ENCODE measurements at places on chromosomes 12 and 14.

DNA sequence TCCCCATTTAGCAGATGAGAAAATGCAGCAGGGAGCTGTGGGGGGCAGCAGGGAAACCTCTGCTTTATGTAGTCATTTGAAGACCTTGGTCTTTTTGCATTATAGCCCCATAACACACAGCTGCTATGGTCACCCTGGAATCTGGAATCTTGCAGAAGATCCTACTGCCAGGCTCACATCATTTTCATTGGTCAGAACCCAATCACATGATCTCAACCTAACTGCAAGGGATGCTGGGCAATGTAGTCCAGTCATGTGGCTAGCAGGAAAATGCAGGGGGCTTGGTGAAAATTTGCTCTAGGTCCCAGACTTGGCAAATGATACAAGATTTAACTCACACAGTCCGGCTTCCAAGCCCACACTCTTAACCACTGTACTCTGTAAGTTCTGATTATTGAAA is 1028.7 kb downstream of the AACS start:
- DNase-seq: no peak

GRCh38 chr14:93775158-93775557 is 13.1 kb downstream of the PRIMA1 start:
- DNase-seq: no peak

DNA sequence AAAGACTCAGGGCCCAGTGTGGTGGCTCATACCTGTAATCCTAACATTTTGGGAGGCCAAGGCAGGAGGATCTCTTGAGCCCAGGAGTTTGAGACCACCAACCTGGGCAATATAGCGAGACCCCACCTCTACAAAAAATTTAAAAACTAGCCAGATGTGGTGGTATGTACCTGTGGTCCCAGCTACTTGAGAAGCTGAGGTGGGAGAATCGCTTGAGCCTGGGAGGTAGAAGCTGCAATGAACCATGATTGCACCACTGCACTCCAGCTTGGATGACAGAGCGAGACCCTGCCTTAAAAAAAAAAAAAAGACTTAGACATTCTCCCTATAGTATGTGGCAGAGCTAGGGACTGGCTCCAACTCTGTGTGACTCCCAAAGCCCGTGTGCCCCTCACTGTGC is 2.9 kb downstream of the UBE3B start:
- no peak for DNase-seq

GRCh38 chr14:56027916-56028712 is 90.1 kb upstream of the PELI2 start:
- no peak for DNase-seq
